ENCODE measurements at places on chromosomes 4 and X. TPM values are rescaled to one million over a fixed set of nuclear protein-coding genes. Genes with fewer than 3 reads are reported as not detected.

GRCh38 chr4:38783109-38783460, 295 bp upstream of the TLR10 start:
- no peak for DNase-seq

DNA sequence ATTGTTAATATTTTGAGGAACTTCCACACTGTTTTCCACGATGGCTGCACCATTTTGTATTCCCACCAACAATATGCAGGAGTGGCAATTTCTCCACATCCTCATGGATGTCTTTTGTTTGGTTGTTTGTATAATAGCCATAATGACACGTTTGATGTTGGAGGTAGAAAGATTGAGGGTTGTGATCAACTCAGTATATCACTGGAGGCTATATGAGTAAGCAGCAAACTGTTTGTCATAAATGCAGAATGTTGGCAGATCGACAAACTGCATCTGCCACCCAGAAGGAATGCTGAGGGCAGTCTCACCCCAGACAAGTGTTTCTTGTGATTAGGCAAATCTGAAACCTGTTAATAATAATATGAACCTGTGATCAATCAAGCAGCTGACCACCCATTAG, 243.9 kb upstream of the WDFY3 start:
- no peak for DNase-seq

The MCF2 gene
- 29.8 TPM for polyA plus RNA-seq

The MGST2 gene
- polyA plus RNA-seq = 154 TPM

The DDX53 gene
- 0.08 TPM for polyA plus RNA-seq
